ENCODE measurements at places on chromosomes 13 and 19.

GRCh38 chr19:31149441-31149941, 199.7 kb downstream of the TSHZ3 start:
- DNase-seq = no peak

- DNase-seq = no peak
Observed at GRCh38 chr13:26036383-26036782, 15.4 kb downstream of the SHISA2 start.

- peak; percentile 83 for DNase-seq
Observed at GRCh38 chr19:14090509-14091080, at the start of gene SAMD1. TSS of gene SAMD1 (minus strand) at chr19:14090751.

DNA sequence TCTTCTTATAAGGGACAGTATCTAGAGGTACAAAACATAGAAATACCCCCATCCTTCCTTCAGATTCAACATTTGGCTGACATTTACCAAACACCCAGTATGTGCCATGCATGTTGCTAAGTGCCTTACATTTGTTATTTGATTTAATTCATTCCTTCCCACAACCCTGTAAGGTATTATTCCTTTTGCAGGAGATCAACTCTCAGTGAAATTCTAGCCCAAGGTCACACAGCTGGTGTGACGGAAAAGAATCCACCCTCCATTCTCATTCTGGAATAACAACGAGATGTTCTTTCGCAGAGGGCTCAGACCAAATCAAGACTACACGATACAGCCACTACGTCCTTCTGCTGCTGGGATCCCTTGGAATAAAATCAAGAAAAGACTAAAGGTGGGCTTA, 67.8 kb downstream of the C13orf42 start:
- no peak for DNase-seq

DNA sequence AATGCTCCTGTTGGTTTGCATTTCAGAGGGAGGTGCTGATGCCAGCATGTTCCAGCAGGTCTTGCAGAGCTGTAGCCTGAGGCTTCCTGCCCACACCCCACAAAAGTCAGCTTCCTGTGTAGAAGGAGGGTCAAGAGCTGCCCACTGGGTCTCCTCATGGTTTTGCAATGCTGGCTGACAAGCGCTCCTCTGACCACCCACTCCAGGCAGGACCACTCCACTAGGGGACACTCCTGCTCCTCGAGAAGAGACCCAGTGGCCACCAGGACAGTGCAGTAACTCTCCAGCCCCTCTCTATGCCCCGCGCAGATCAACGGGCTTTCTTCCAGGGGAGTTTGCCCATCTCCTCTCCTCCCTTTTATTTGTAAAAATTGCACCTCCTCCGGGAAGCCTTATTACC, 72.9 kb upstream of the UQCRFS1 start:
- no peak for DNase-seq

DNA sequence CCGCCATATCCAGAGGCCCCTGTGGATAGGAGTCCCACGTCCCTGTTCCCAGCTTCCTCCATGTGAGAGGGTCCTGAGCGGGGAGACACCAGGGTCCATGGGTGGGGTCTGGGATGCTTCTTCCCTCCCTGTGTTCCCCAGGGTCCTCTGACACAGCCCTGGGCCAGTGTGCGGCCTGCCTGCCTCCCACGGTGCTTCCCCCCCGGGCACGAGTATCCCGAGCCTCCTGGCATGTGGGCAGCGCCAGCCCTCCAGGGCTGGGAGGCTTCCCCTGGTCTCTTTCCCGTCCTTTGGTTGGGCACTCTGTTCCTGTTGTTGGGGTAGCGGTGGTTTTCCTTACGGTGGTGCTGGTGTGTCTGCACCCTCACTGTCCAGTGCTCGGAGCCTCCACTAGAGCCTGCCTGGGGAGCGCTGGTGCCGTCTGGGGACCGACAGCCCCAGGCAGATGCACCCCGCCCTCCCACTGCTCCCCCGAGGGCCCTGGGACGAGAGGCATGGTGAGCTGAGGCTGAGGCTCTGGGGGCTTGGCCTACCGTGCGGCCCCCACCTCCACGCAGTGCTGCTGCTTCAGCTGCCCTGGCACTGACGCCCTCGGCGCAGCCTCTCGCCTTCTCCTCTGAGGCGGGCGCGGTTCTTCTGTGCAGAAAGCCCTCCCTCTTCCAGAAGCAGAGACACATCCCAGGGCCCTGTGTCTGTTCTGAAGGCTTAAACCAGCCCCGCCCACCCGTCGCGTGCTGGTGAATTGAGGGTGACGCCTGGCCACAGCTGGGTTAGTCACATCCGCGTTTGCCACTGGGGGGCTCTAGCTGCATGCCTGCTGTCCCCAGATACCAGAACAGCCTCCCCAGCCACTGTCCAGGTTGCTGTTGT, 27.9 kb downstream of the PLEKHJ1 start:
- no peak for DNase-seq
